Muscle of back (tissue), 13 donors: ENCODE measurements at places on chromosomes 11 and 22. TPM values are rescaled to one million over a fixed set of nuclear protein-coding genes. Genes with fewer than 3 reads are reported as not detected.

Gene TYR
- polyA plus RNA-seq: not detected

Gene GPHA2
- polyA plus RNA-seq: not detected

Gene ZP1
- polyA plus RNA-seq: not detected

Gene C22orf15
- polyA plus RNA-seq: 0.46 TPM

Gene PRSS23
- 18.8 TPM for polyA plus RNA-seq

Gene OR52I1
- polyA plus RNA-seq: not detected

Gene APOA4
- polyA plus RNA-seq: not detected

Gene PRRG4
- 0.08 TPM for polyA plus RNA-seq

Gene CRACR2B
- 12.7 TPM for polyA plus RNA-seq

Gene MMP10
- polyA plus RNA-seq: not detected

Gene NRXN2
- 16.4 TPM for polyA plus RNA-seq

Gene PKNOX2
- 21.2 TPM for polyA plus RNA-seq

Gene ZBTB16
- polyA plus RNA-seq: 5.5 TPM

Gene SYT13
- polyA plus RNA-seq: 0.54 TPM

Gene GGTLC3
- not detected for polyA plus RNA-seq

Gene SNX32
- polyA plus RNA-seq: 2.0 TPM

Gene LYVE1
- 66.5 TPM for polyA plus RNA-seq

Gene ZFP91
- 37.1 TPM for polyA plus RNA-seq

Gene CREB3L1
- 43.8 TPM for polyA plus RNA-seq

Gene SLC25A18
- 0.43 TPM for polyA plus RNA-seq

Gene MAJIN
- not detected for polyA plus RNA-seq

Gene APLP2
- 165 TPM for polyA plus RNA-seq

Gene GRK2
- polyA plus RNA-seq: 43.4 TPM

Gene C22orf31
- 2.4 TPM for polyA plus RNA-seq

Gene ZNF280B
- 4.6 TPM for polyA plus RNA-seq

Gene BLID
- polyA plus RNA-seq: not detected

Gene SEPTIN5
- 83.2 TPM for polyA plus RNA-seq

Gene OR52I2
- polyA plus RNA-seq: not detected

Gene NRIP3
- polyA plus RNA-seq: 1.1 TPM

Gene APOBEC3F
- 3.4 TPM for polyA plus RNA-seq

Gene RFPL3
- not detected for polyA plus RNA-seq
